Activated CD4-positive, alpha-beta T cell treated with anti-CD3 and anti-CD28 coated beads for 36 hours (primary cell): ENCODE measurements at places on chromosomes 12 and 14. TPM values are rescaled to one million over a fixed set of nuclear protein-coding genes. Genes with fewer than 3 reads are reported as not detected.

DNA sequence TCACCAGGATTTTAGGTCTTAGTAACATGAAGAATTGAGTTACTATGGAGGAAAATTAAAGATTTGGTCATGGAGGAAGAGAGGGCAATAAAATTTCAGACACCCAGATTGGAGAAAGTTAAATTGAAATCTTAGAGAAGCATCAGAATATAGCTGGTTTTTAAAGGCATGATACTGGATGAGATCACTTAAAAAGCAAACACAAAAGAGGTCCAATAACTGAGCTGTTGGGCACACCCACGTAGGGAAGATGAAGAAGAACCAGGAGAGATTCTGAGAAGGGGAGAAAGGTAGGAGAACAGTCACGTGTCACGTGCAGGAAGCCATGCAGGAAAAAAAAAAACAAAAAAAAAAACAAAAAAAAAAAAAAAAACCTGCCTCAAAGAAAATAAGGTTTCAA, 18.8 kb downstream of the CAPS2 start:
- no peak for DNase-seq
- H3K27me3 ChIP-seq = no peaks in the 10 kb centered on the region
- H3K4me1 ChIP-seq = no peaks in the 10 kb centered on the region
- H3K4me3 ChIP-seq = no peak overlapping the region

- no peak overlapping the region for H3K4me3 ChIP-seq
- peaks cover 89% of the 10 kb centered on the region for H3K36me3 ChIP-seq
- DNase-seq = no peak
- peak overlapping the region; percentile 38 for H3K27ac ChIP-seq
- no peaks in the 10 kb centered on the region for H3K27me3 ChIP-seq
Observed at GRCh38 chr12:76064904-76065303, 19.6 kb downstream of the NAP1L1 start.

Gene RFLNA
- total RNA-seq = not detected

DNA sequence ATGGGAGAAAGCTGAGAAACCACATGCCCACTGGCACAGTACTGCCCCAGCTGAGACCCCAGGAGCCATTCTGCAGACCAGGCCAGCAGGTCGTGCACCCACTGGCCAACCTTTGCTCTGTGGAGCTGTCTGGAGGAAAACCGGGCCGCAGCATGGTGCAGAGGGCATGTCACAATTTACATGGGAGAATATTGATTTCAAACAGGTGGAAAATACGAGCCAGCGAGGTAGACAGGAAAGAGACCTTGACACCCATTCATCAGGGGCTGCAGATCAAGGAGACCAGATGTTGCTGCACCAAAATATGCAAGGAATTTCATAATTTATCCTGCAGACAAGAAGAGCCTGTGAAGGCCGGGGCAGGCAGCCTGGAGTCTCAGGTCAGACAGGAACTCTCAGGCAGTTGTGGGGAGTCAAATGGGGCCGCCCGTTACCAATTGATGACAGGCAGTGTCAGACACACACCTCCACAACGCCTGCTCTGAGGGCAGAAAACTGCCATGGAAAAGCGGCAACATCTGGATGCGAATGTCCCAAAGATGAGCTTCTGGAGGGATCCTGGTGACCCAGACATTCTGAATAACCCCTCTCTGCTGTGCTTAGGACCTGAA, 74.6 kb upstream of the BCL11B start:
- no peak overlapping the region for H3K4me3 ChIP-seq
- no peaks in the 10 kb centered on the region for H3K36me3 ChIP-seq
- no peak overlapping the region for H3K27ac ChIP-seq

Gene TEX52
- 0.16 TPM for total RNA-seq
